ENCODE measurements at places on chromosomes 3 and 15.

- no peak for DNase-seq
Measured at GRCh38 chr15:27951191-27951890, 147.8 kb downstream of the OCA2 start.

- no peak for DNase-seq
Measured at GRCh38 chr3:59422312-59422711, 372.5 kb upstream of the CFAP20DC start.

GRCh38 chr3:172415323-172415722 lies 32.9 kb downstream of the GHSR start:
- no peak for DNase-seq

DNA sequence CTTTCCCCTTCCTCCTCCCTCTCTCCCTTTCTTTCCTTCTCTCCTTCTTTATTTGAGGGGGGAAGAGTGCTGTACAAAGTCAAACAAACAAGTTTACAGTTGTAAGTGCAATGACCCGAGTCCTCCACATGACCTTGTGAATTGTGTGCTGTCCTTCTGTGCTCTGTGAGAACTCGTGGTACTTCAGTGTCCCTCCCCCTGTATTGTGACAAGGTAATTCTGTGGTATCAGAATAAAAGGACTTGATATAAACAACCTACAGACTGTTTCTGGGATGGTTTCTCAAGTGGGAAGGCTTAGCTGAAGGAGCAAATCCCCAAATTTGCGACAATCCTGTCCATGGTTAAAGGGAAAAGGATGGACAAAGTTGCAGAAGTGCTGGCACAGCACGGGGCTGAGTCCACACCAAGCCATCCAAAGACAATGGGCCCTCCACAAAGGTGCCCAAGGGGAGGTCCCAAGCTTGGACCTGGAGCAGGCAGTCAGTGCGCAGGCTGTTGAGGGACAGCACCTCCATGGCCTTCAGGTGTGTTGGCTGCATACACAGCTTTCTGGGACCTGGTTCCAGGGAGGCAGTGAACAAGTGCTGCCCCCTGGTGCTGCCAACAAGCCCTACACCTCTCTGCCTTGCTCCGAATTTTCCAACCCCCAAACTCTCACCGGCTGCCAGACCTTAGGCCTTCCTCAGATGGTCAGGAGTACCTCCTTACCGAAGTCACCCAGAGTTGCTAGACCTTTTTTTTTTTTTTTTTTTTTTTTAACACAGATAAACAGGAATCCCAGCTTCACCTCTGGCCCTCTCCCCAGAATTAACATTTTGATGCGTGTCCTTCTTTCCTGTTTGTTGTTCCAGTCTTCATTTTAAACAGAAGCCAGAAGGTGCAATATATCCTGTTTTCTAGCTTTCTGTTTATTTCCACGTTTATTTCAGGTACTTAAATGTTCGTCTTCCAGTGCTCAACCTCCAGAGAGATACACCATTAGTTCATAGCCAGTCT lies 2.6 kb upstream of the APEH start:
- peak; percentile 71 for DNase-seq

GRCh38 chr15:70348581-70349344 lies 251.0 kb upstream of the TLE3 start:
- DNase-seq, result no peak

DNA sequence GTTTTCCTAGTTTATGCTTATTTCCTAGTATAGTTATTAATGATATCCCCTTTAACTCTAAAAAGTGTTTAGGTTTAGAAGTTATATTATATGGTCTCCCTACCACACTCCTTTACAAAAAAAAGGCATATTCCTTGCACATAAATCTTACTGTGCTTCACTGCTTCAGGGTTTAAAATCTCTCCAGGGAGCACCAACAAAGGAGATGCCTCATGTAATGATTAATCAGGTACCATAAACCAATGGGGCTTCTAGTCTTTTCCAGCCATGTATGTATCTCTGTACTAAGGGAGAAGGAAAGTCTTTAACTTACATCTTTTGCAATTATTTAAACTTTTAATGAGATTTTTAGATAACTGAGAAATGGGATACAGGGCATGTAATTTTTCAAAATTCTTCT lies 91.5 kb upstream of the RBMS3 start:
- DNase-seq, result no peak

DNA sequence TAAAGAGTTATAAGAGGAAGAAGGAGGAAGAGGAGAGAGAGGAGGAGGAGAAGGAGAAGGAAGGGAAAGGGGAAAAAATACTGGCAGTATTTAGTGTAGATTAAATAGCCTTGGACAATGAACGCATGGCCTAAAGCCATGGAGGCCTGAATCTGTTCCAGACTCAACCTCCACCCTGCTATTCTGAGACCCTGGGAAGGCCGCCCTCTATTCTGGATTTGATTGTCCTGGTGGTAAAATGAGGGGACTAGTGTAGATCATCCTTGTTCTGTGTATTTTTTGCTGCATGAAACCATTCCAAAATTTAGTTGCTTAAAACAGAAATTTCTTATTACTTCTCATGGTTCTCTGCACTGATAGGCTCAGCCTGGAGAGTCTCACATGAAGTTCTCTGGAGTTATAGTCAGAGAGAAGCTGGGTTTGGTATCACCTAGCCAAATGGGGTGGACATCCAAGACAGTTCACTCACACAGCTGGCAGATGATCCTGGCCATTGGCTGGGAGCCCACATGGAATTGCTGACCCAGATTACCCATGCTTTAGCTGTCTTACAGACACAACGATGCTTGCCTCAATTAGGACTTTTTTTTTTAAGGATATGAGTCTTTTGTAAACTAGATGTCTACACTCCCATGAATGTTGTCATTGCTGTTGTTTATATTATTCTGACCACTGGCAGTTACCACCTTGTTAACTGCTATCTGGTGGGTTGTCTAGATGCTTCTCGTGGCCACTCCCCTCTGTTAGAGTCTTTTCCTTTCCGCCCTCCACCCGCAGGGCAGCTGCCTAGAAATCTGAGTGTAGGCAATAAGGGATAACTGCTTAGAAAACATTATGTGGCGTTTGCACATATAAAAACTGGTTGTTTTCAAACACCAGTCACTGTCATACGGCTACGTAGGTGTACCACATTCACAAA lies 149.9 kb downstream of the SST start:
- DNase-seq, result no peak

- DNase-seq, result no peak
Measured at GRCh38 chr3:63808633-63809032, 10.5 kb upstream of the C3orf49 start.

GRCh38 chr15:94164202-94164807 lies 67.1 kb upstream of the MCTP2 start:
- DNase-seq, result peak; percentile 47

- no peak for DNase-seq
Measured at GRCh38 chr15:73628976-73629797, 4.0 kb downstream of the NPTN start.

DNA sequence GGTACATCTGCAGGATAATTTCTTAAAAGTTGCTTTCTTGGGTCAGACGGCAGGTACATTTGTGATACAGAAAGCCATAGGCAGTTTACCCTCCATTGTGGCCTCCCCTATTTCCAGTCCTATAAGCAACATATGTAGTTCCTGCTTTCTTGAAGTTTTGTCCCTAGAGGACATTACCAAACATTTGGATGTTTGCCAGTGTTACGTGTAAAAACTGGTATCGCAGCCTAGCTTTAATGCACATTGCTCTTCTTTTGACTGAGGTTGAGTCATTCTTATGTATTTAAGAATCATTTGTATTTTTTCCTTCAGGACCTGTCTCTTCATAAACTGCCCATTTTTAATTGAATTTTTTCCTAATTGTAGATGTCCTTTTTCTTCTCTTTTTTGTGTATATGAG lies 114.3 kb downstream of the DIPK2A start:
- no peak for DNase-seq

- DNase-seq, result no peak
Measured at GRCh38 chr3:190382082-190382481, 5.9 kb upstream of the CLDN16 start.

DNA sequence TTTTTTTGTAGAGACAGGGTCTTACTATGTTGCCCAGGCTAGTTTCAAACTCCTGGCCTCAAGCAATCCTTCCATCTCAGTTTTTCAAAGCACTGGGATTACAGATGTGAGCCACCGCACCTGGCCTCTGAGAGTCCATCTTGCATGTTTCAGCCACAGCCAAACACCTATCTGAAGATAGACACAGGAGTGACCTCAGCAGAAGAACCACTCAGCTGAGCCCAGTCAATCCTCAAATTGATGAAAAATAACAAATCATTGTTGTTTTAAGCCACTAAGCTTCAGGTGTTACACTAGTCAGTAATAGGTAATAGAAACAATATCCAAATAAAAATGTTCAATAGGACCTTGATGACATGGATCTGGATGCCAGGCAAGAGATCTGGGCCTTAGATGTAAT lies 38.3 kb upstream of the MITF start:
- DNase-seq, result no peak

DNA sequence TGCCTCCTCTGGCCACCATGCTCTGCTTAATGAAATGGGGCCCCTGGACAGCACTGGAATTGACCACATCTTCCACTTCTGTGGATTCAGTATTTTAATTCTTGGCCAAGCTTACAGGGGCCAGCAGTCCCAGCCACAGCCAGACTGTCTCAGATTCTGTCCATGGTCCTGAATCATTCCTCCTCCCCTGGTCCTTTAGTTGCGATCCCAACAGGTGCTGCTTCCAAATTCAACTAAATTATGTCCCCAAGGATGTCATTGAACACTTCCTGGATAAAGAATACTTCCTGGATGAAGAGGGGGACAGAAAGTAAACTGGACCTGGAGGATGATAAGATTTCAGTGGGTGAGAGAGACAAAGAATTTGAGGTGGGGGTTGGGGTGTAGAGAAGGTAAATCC lies 111.1 kb upstream of the FOXB1 start:
- DNase-seq, result no peak

DNA sequence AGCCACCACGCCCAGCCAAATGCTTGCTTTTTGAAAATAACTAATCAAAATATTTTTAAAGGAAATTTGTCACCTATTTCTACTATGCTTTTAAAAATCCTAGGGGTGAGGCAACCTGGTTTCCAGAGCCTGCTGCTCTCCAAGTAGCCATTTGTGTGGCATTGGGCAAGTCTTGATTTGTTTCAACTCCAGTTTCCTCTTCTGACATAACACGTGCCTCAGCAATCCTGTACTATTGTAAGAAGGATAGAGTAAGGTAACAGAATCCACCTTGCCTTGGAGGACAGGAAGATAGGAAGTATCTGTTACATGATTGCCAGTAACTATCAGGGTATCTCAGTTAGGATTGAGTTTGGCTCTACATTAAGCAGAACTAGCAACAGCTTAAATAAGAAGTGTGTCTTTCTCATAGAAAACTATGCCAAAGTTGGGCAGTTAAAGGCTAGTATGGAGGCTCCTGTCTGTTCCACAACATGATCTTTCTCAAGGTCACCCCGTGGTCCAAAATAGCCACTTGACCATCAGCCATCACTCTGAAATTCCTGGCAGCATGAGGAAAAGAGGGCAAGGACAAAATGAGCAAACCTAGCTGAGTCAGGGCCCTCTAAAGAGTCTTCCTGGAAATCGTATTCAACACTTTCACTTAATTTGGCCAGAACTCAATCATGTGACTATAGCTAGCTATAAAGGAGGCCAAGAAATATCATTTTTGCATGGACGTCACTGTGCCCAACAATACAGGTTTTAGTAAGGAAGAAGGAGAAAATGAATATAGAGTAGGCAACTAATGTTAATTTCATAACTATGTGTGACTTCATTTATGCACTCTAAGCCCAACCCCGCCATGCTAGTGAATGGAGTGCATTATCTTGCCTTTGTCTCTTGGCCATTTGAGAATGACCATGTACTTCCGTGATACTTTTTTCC lies 66.1 kb downstream of the HMG20A start:
- DNase-seq, result no peak

DNA sequence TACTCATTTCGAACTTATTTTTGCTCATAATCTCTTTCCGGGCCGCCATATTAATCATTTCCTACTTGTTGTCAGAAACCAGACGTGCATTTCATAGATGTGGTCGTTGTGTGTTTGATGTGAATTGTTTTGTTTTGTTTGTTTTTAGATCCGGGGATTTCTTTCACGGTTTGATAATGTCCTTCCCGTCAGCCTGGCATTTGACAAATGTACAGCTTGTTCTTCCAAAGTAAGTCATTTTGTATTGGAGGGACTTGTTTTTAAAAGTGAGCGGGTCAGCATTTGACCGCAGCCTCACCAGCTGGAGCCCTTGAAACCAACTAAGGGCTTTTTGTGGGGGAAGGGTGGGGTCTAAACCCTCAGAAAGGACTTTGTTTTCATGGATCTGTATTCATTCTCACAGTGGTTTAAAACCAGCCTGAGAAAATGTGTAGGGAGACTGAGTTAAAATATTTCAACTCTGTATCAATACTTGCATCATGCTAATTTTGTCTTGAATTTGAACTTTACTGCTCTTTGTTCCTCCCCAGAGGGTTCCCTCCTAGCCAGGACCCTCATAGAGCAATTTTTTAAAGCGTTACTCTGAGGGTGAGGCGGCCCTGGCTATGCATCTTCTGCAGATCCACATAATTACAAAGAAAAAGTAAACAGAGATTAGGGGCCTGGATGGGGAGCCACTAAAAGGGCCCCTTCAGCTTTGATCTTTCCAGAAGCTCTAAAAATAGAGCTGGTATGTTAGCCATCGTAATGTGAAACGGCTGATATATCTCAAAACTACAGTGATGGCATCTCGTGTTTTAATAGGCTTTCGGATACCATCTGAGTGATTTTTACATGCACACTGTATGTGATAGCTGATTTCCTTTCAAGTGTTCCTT lies 107.9 kb downstream of the ATG7 start:
- DNase-seq, result no peak

GRCh38 chr15:69474846-69475455 lies 22.3 kb downstream of the RPLP1 start:
- no peak for DNase-seq

GRCh38 chr15:91132079-91132478 lies 32.0 kb downstream of the SV2B start:
- no peak for DNase-seq

DNA sequence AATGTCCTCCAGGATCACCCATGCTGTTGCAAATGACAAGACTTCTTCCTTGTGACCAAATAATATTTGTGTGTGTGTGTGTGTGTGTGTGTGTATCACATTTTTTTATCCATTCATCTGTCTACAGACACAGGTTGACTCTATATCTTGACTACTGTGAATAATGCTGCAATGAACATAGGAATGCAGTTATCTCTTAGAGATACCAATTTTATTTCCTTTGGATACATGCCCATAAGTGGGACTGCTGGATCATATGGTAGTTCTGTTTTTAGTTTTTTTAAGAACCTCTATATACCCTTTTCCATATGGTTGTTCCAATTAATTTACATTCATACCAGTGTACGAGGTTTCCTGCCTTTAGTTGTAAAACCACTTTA lies 41.7 kb downstream of the GPR176 start:
- DNase-seq, result no peak

GRCh38 chr15:72237853-72238224 lies 6.8 kb upstream of the PKM start:
- DNase-seq, result no peak

DNA sequence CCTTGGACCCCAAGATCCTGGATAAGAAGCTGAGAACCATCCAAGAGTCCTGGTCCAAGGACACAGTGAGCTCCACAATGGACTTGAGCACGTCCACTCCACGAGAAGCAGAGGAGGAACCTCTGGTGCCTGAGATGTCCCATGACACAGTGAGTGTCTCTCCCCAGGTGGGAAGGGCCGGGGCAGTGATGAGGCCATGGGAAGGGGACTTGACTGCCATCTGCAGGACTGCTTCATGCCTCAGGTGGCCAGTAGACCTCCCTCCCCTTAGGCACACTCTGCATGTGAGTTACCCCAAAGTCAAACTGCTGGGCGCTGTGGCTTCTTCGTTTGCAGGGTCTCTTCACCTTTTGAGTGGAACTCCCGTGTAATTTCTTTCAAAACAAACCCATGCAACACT lies 59.7 kb downstream of the CCDC33 start:
- DNase-seq, result no peak
